ENCODE measurements at places on chromosomes 16 and 17.

- no peak for DNase-seq
Observed at GRCh38 chr17:68732301-68732749, 131.2 kb upstream of the FAM20A start.

DNA sequence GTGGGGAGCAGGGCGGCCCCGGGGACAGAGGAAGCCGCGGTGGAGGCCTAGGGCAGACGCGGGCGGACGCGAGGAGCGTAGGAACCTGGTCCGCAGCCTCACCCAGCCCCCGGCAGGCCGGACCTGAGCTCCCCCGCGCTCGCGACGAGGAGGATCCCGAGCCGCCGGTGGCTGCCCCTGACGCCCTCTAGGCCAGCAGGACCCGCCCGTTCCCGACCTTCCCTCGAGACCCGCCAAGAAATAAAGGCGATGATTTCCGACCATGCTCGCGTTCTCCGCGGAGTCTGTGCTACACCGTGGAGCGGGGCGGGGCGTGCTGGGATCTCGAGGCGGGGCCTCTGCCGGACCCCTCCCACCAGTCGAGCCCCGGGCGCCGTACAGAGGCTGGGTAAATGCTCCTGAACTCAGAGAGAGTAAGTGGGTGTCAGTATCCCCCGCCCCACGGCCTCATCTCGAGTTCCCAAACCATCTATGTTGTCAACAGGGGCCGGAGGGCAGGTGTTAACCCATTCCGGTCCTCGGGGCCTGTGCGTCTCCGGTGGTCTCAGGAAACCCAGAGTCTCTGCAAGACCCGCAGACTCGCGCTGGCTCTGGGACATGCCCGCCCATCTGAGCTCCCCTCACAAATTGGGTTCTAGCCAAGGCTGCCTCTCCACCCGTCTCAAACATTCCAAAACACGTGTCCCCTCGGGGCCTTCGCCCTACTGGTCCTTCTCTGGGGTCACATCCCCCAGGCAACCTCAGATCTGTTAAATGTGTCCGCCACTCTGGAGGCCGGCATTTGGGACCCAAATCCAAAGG lies 13.7 kb downstream of the SYCE1L start:
- DNase-seq, result no peak

DNA sequence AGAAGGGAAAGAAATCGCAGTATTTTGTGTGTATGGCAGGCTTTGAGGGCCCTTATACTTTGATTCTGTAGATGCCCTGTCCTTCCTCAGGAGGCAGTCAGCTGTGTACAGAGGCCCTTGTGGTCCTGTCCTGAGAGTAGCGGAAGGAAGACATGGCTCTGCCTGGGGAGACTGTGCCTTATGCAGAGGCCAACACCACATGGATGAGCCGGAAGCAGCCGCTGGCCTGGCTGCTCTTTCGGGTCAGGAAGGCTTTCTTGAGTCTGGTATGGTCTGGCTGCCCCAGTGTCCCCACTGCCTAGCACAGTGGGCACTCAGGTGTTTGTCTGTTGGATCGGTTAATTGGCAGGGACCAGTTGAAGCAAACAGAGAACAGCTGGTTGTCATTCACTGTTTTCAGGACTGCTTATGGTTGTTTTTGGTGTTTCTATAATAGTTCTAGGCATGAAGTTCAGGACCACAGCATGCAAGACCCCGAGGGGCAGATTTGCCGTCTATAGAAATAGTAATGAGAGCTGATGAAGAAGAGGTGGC lies 12.4 kb downstream of the USP10 start:
- DNase-seq, result no peak

- no peak for DNase-seq
Observed at GRCh38 chr17:1979182-1979985, 45.8 kb downstream of the RTN4RL1 start.

Data from kidney epithelial cell (primary cell).